ENCODE measurements at places on chromosomes 6 and 20.

GRCh38 chr20:8527998-8528723 is 396.1 kb downstream of the PLCB1 start:
- no peak for DNase-seq

DNA sequence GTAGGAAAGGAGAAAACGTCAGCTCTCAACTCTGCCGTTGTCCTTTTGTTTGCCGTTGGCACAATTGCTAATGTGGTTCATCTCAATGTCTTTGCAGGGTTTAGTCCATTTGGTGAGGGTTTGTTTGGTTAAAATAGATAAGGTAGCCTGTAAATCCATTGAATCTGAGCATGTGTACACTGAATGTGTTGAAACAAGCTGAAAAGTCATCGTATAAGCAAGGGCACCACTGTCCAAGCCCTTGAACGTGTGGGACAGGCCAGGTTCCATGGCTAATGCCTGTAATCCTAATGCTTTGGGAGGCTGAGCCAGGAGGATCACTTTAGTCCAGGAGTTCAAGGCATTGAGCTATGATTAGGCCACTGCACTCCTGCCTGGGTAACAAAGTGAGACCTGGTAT is 224.7 kb upstream of the PLCB4 start:
- no peak for DNase-seq

DNA sequence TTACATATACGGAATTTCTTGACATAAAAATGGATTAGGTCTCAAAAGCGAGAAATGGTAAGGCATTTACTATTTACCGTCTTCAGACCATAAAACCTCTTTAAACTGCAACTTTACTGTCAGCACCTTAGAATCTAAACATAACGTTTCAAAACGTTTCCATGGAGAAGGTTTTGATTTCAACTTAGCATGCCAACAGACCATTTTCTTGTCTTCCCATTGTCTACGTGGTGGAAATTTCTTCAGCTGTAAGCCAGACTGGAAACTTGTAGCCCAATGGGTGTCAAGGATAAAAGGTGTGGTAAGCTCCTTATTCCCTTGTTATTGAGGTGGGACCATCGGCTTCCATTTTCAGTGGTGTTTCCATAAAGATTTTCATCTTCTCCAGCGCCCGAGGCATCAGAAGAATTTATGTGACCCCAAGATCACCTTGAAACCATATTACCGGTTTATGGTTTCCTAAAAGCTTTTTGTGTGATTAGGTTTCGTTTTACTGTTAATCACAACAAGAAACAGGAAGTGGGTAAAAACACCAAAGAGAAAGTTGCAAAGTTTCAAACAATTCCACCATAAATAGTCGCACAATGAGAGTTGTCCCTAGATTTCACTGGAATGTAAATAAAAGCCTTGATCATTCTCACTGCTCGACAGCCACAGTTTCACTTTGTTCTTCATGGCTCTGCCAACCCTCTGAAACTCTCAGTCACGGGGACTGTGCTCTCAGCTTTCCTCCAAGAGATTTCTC is 63.0 kb upstream of the CD2AP start:
- DNase-seq: no peak

DNA sequence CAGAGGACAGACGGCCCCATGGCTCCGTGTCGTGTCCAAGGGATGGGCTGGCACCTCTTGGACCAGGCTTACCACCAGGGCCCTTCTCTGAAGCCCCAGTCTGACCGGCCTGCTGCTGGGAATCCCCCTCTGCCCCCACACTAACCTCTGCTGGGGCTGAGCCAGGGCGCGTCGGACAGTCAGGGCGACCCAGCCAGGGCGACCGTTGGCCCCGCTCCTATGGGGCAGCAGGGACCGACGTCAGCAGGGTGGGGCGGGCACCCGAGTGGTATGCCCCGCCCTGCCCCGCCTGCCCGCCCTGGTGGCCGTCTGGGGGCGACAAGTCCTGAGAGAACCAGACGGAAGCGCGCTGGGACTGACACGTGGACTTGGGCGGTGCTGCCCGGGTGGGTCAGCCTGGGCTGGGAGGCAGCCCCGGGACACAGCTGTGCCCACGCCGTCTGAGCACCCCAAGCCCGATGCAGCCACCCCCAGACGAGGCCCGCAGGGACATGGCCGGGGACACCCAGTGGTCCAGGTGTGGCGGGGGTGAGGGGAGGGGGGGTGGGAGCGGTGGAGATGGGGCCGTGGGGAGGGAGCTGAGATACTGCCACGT is at the start of gene SLC17A9:
TSS of gene SLC17A9 (plus strand) at position 337 of the 595 bp plus-strand sequence. CDS start at position 459, 122 bp downstream.
- DNase-seq: no peak

GRCh38 chr20:58883241-58883691 is 30.8 kb downstream of the GNAS start:
- no peak for DNase-seq

GRCh38 chr6:89695667-89696066 is 57.1 kb upstream of the LYRM2 start:
- no peak for DNase-seq

GRCh38 chr6:156189714-156190113 is 587.5 kb upstream of the ARID1B start:
- DNase-seq: no peak

GRCh38 chr20:51366155-51366886 is 176.2 kb downstream of the NFATC2 start:
- DNase-seq: no peak

DNA sequence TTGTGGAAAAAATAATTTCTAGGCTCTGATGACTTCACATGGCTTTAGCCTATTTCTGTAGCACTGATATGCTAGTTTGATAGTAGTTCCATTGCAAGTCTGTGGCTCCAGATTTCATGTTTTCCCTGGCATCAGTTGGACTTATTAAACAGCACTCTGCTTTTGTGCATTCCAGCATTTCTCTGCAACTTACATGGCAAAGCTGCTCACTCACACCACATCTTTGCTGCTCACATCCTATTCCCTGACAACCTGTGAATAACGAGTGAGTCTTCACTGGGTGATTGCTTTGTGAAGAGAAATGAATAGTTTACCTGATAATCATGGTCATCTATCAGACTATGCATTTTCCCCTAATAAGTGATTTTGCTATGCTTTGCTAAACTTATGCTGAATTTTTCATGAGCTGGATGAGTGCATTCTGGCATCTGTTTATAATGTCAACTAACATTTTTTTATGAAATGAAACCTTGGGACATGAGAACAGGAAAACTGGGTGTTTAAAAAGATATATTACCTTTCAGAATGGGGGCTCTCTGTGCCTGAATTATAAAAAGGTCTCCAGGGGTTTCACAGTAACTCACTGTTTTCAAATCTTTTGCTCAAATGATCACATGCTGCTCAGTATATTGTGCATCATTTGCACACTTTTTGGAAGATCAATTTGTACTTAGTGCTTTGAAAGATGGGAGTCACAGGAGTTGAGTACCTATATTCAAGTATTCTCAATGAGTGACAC is 301.8 kb downstream of the TBC1D32 start:
- DNase-seq: no peak

DNA sequence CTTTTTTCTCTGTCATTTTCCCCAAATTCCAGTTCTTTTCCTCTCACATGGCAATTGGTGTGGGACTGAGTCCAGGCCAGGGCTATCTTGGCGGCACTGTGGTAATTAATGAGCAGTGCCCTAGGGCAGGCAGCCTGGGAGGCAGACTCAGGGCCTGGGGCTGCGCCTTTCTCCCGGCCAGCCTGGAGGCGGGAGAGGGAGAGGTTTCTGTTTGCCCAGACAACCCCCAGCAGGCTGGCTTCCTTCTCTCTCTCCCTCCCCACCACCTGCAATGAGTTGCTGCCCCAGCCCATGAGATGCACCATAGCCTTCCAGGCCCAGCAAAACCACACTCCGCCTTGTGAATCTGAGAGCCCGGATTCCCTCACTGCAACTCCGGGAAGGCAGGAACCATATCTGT is 15.1 kb upstream of the CCDC167 start:
- no peak for DNase-seq
